ENCODE measurements at places on chromosomes 12 and 14. TPM values are rescaled to one million over a fixed set of nuclear protein-coding genes. Genes with fewer than 3 reads are reported as not detected.

Gene GALNT9
- not detected for polyA plus RNA-seq

Gene RTL1
- polyA plus RNA-seq: not detected

Gene PMEL
- 1.1 TPM for polyA plus RNA-seq

Gene FOXN4
- not detected for polyA plus RNA-seq

Gene PRR4
- 1.4 TPM for polyA plus RNA-seq

Gene CBX5
- 32.6 TPM for polyA plus RNA-seq

Gene GPR162
- 1.8 TPM for polyA plus RNA-seq

Gene TRHDE
- 0.03 TPM for polyA plus RNA-seq

Gene NINJ2
- 4.8 TPM for polyA plus RNA-seq

Gene NELL2
- 0.45 TPM for polyA plus RNA-seq

Gene TROAP
- 112 TPM for polyA plus RNA-seq

Gene BMP4
- polyA plus RNA-seq: not detected

Gene DAO
- not detected for polyA plus RNA-seq

Gene ANP32D
- not detected for polyA plus RNA-seq
